ENCODE measurements at places on chromosomes 3 and 15. TPM values are rescaled to one million over a fixed set of nuclear protein-coding genes. Genes with fewer than 3 reads are reported as not detected.
A peak's percentile ranks its signal among the peaks of the same experiment; 100 is the strongest.

GABRB3 gene
- 4.5 TPM for total RNA-seq

WDR93 gene
- total RNA-seq: not detected

ZPLD1 gene
- not detected for total RNA-seq

DNA sequence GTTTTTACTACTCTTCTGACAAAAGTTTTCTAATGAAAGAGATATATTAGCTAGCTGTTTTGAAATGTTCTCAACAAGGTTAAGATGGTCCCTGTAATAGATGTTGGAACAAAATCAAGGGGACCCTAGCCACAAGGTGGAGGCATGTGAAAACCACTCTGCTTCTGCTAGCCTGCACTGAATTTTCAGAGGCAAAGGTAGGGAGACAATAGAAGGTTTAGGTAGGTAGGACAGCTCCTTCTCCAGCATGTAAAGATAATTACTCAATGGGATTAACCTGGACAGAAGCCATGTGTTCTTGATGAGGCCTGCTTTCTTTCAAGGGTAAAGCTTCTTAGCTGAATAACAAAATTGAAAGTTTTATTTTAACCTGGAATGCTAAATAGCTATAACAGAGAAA, 333.5 kb downstream of the LSAMP start:
- DNase-seq: no peak

- DNase-seq: no peak
Measured at GRCh38 chr15:27091270-27091940, 120.4 kb downstream of the GABRG3 start.

DNA sequence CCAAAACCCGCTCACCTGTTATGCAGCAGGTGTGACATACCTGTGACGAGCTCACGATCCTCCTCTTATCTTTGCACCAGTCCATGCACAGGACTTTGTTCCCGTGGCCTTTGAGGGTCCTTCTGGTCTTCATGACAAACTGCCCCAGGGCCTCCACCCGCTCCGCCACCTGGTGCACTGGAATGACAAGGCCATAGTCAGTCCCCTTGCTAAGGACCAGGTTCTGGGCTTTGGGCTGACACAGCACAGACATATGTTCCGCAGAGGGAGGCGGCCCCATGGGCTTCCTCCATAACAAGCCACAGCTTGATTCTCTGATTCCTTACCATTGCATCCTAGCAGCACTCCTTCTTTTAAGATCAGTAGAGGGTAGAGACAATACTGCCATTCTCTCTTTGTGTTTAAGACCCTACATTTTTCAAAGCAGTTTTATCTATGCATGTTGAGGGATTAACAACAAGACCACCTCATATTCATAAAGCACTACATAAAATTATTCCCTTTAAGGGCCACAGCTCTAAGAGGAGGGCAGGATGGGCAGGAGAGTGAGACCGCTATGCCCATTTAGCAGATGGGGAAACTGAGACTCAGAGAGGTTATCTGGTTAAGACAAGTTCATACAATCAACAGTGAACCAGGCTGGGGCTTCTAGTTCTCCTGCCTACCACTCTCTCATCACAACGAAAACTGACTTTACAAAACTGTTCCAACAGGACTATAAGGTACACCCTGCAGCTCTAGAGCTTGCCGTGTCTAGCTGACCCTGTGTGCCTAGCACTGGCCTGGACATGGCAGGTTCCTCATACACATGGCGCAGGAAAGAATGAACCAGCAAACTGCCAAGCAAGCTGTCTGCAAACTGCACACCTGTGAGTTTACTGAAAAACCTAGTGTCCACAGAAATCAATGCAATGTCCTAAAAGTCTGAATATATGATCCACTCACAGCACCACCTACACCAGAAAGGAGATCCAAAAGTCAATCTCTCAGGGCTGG, 37.0 kb downstream of the GNB5 start:
- DNase-seq: no peak

DNA sequence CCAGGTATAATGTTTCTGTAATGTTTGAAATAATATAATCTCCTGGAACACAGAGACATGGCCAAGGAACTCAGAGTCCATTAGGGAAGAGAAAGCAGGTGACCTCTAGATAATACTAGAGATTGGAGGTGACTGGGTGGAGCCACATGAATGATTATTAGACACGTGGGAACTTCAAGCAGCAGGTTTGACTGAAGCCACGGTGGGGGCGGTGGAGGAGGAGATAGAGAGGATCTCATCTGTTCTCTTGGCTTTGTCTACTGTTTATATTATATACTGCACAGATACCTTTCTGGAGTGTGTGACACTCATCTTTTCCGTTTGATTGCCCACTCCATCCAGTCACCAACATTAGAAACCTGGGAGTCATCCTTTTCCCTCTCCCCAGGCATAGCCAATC, 33.7 kb downstream of the KIF7 start:
- no peak for DNase-seq

- no peak for DNase-seq
Measured at GRCh38 chr3:119647843-119648575, 12.4 kb downstream of the POPDC2 start.

- peak; percentile 66 for DNase-seq
Measured at GRCh38 chr15:65824941-65825544, 33.0 kb upstream of the DENND4A start.

- no peak for DNase-seq
Measured at GRCh38 chr3:40191251-40191650, 118.3 kb upstream of the EIF1B start.

DNA sequence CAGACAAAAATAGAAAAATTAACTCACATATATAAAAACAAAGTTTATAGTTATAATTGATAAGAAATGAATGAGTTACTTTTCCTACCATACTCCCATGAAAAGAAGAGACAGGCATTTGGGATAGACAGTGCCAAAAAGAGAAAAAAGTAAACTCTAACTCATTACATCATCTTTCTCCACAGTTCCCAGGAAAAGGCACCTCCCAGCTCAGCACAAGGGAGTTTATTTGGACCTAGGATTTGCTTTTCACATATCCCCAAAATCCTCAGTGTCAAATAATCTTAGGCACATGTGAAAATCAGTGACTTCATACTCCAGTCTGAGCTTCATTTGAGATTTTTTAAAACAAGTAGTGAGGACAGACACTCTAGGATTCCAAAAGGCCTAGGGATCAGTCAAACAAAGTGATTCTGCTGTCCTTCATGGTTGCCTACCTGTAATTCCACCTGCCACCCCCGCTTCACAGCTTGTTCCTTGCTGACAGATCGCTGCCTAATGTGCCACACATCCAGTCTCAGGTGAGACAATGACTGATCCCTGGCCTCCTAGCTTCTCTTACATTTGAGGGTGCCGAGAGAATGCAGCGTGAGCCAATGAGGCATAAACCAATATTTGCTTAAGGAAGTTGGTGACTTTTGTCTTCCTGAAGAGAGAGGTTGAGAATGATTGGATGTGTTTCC, 573.7 kb downstream of the TBL1XR1 start:
- no peak for DNase-seq

- DNase-seq: no peak
Measured at GRCh38 chr3:22012471-22012870, 261.5 kb upstream of the ZNF385D start.

All from sciatic nerve (tissue), 2 donors.